ENCODE measurements at places on chromosomes 2 and 18. TPM values are rescaled to one million over a fixed set of nuclear protein-coding genes. Genes with fewer than 3 reads are reported as not detected.

KRTCAP3 gene
- total RNA-seq, result 93.4 TPM

ADD2 gene
- total RNA-seq, result 4.0 TPM

IL1F10 gene
- not detected for total RNA-seq

OBSL1 gene
- 53.0 TPM for total RNA-seq

ST8SIA5 gene
- 0.24 TPM for total RNA-seq

COL4A4 gene
- total RNA-seq, result 1.2 TPM

UGT1A5 gene
- total RNA-seq, result 6.5 TPM

CYP27A1 gene
- 70.0 TPM for total RNA-seq

HOXD13 gene
- total RNA-seq, result not detected

CCDC102B gene
- total RNA-seq, result 3.0 TPM

Measured in mucosa of descending colon (tissue), 3 donors.